ENCODE measurements at places on chromosomes 7 and 10. TPM values are rescaled to one million over a fixed set of nuclear protein-coding genes. Genes with fewer than 3 reads are reported as not detected.

Gene OR2A12
- total RNA-seq, result not detected

GRCh38 chr10:117425974-117426566 is 50.8 kb upstream of the PDZD8 start:
- DNase-seq, result no peak
- H3K4me3 ChIP-seq, result no peak overlapping the region
- no peaks in the 10 kb centered on the region for H3K36me3 ChIP-seq
- no peaks in the 10 kb centered on the region for H3K27me3 ChIP-seq
- H3K4me1 ChIP-seq, result no peaks in the 10 kb centered on the region

- H3K4me1 ChIP-seq, result peaks cover 6% of the 10 kb centered on the region
- H3K4me3 ChIP-seq, result no peak overlapping the region
- DNase-seq, result peak; percentile 6
- H3K27me3 ChIP-seq, result peaks cover 23% of the 10 kb centered on the region
Measured at GRCh38 chr7:44307301-44307900, 18.0 kb downstream of the CAMK2B start.

- H3K4me3 ChIP-seq, result no peak overlapping the region
- H3K27me3 ChIP-seq, result peaks cover under 1% of the 10 kb centered on the region
- H3K27ac ChIP-seq, result no peak overlapping the region
- peaks cover 27% of the 10 kb centered on the region for H3K4me1 ChIP-seq
- H3K36me3 ChIP-seq, result peaks cover 8% of the 10 kb centered on the region
Measured at GRCh38 chr10:110494532-110494931, 3.2 kb upstream of the DUSP5 start.

DNA sequence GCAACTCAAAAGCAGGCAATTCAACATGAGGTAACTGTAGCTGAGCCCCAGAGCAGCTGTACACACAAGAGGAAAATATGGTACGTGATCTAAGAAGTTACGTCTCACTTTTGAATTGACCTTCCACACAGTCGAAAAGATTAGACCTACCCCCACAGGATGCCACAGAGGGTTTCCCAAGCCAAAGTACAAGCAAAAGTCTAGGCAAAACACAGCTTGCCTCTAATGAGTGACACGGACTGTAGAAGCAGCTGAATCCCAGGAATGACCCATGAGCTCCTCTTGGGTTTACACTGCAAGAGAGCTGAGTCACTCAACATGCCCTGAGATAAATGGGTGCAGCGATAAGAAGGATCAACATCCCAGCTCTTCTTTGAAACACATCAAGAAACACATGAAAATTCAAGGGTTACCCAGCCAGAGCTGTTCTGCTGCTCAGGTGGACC is 9.8 kb downstream of the CREB3L2 start:
- no peak for DNase-seq
- no peak overlapping the region for H3K4me3 ChIP-seq
- no peaks in the 10 kb centered on the region for H3K27me3 ChIP-seq
- H3K36me3 ChIP-seq, result peaks cover 17% of the 10 kb centered on the region

Gene ZKSCAN5
- 15.2 TPM for total RNA-seq

Gene PALD1
- total RNA-seq, result 1.5 TPM

Gene NKX1-2
- total RNA-seq, result not detected

DNA sequence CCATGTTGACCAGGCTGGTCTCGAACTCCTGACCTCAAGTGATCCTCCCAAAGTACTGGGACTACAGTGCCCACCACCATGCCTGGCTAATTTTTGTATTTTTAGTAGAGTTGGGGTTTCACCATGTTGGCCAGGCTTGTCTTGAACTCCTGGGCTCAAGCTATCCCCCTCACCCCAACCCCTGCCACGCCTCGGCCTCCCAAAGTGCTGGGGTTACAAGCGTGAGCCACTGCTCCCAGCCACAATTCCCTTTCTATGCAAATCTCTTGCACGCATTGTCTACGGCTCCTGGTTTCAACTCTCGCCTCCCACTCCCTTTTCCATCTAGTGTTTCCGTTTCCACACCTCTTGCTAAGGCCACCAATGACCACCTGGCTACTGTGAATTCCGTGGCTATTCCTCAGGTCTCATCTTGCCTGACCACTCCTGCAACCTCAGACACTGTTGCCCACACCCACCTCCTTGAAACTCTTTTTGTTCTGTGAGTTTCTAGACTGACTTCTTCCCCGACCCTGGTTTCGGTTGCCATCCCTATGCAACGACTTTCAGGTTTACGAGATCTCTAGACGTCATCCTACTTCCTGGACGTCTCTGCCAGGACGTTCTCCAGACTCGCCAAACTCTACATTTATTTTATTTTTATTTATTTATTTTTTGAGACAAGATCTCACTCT is 3.4 kb downstream of the CLDN3 start:
- no peaks in the 10 kb centered on the region for H3K4me1 ChIP-seq
- no peak overlapping the region for H3K4me3 ChIP-seq
- H3K27ac ChIP-seq, result no peak overlapping the region

DNA sequence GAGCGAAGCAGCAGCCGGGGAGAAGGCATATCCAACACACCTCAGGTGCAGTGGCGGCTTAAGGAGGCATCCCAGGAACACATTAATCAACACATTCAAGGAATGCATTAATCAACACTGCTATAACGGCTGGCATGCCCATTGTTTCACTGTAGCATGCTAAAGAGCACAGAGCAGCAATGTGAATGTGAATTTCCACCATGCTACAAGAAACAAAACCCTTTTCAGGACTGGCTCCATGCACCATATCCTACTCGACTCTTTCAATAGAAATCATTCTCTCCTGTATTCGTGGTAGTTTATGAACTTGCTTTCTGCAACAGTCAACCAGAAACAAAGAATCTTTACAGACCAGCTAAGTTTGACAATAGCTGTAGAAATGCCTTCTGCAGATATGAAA is 149.0 kb downstream of the NRCAM start:
- no peak for DNase-seq
- no peak overlapping the region for H3K4me3 ChIP-seq
- H3K27ac ChIP-seq, result no peak overlapping the region
- no peaks in the 10 kb centered on the region for H3K36me3 ChIP-seq

Gene C10orf90
- not detected for total RNA-seq

Measured in activated CD4-positive, alpha-beta T cell treated with anti-CD3 and anti-CD28 coated beads, Interleukin-2, amount 10 ng/mL, durations not matched to agents 7 days and 5 days (primary cell).